ENCODE measurements at places on chromosomes 7 and 10.

GRCh38 chr10:22816298-22816653 is 101.9 kb upstream of the PIP4K2A start:
- DNase-seq: no peak

DNA sequence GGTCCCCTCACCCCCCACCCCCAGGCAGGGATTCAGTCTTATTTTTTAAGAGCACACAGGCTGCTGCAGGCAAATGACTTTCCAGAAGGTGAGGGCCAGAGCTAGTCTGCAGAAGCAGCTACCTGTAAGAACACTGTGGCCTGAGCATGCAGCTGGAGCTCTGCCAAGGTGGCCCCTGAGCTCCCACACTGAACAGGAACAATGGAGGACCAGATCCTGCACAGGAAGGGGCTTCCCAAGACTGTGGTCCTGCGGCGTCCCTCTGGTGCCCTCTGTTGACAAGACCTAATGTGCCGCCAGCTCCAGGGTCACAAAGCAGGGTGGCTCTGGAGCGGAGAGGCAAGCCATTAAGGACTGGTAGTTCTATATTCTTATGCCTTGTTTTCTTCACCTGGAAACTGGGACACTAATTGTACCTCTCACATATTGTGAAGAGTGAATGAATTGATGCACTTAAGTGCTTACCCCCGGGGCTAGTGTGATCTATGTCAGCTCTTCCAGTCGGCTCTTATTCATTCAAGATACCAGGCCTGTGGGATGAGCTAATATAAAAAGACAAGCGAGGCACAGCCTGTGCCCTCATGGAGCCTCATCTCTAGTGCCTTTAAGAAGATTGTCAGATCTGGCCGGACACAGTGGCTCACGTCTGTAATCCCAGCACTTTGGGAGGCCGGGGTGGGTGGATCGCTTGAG is 8.0 kb upstream of the BEND7 start:
- no peak for DNase-seq

DNA sequence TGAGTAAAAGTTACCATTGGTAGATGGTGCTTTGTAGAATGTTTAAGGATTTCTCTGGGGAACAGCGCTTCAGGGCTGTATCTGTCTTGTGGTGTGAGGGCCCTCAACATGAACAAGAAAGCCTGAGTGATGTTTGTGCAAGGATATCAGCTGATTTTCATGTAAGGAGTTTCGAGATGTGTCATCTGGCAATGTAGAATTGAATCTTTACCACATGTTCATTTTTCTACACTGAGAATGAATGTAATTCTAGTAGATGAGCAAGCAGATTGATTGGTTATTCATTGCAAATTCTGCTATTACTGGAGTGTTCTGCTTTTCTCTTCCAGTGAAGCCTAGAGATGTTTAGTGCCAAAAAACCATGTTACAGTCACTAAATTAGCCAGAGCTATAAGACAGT is 87.7 kb downstream of the ST7 start:
- no peak for DNase-seq

- DNase-seq: peak; percentile 64
These were observed 55.5 kb downstream of the SYPL1 start for GRCh38 chr7:106056513-106057203.

GRCh38 chr10:62093863-62094291 is 174.8 kb downstream of the RTKN2 start:
- DNase-seq: no peak

- no peak for DNase-seq
These were observed 63.4 kb downstream of the SRPK2 start for GRCh38 chr7:105325216-105325904.

- DNase-seq: peak; percentile 17
These were observed 33.4 kb downstream of the PTPN12 start for GRCh38 chr7:77570330-77571011.

DNA sequence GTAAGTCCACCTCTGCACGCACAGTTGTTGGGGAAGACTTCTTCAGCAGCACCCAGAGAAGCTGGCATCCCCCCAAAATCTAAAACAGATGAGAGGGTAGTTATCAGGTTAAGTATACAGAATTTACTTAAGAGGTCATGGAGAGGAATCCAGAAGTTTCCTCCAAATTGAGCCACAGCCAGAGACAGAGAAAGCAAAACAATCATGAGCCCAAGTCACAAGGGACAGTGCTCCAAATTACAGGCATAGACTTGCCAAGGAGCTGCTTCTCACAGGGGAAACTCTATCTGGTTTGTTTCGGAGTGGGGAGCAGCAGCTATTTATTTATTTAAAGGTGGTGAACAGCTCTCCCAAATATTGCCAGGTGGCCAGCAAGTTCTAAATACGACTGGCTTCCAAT is 308.4 kb downstream of the SKIDA1 start:
- no peak for DNase-seq

- no peak for DNase-seq
These were observed 175.3 kb upstream of the TMEM229A start for GRCh38 chr7:124208173-124208572.

DNA sequence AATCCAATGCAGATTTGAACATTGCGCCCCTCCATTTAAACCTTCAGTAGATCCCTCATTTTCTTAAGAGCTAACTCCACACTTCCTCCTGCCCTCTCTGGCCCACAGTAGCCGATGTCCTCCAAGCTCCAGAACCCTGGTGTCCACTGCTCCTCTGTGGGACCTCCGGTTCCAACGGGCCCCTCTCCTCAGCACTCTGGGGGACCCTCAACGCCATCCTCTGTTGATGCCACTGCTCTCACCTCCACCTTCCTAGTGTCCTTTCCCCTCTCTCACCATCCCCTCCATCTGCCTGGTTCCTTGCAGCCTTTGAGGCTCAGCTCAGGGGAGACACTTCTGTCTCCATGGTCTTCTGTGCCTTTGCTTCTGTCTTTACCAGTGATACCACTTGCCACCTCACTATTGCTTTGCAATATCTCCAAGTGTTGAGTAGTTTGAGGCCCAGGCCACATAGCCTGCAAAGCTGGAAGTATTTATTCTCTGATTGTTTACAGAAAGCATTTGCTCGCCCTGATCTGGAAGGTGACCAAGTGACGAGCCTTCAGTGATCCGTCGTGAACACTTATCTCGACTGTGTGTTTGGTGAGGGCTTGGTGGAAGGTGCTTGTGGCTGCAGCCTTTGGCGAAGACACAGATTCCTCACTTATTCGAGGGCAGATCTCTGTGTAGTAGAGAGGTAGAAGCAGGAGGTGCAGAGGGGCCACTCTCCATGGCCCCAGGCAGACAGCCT is 104.8 kb upstream of the SHH start:
- DNase-seq: no peak

DNA sequence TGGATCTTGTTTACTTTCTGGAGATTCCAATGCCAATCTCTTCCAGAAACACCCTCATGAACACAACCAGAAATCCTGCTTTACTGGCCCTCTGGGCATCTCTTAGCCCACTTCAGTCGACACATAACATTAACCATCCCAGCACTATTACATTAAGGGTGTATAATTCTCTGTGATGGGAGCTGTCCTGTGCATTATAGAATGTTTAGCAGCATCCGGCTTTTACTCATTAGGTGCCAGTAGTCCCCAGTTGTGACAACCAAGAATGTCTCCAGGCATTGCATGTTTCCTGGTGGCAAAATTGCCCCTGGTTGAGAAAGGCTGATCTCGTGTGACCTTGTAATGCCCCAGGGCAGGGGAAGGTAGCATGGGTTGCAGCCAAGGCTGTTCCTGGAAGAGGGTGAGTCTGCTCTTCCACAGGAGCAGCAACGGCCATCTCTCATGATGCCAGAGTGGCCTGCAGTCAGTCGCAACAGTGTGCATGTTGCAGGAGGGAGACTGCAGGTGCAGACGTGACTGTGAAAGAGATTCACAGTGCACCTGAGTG is 2.6 kb upstream of the DDC start:
- DNase-seq: no peak

- no peak for DNase-seq
These were observed 258.1 kb downstream of the PAXIP1 start for GRCh38 chr7:154744861-154745258.

GRCh38 chr10:122464250-122464510 is 2.8 kb downstream of the HTRA1 start:
- DNase-seq: no peak

DNA sequence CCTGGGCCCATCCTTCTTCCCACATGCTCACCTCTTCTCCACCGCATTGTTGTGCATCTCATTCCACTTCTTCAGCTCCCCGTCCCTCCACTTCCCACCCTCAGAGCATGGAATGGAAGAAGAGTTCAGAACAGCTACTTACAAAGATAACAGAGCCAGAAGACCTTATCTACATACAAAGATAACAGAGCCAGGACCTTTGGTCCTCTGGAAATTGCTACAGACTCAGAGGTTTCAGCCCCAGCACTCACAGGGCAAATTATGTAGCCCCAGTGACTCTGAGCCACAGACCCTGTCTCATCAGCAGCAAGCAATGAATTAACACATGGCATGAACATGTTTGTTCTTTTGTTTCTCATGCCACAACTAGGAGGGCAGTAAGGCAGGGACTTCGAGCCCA is 28.7 kb upstream of the SLC29A3 start:
- DNase-seq: no peak

- DNase-seq: no peak
These were observed 81.5 kb upstream of the GNAI1 start for GRCh38 chr7:80053124-80053523.

DNA sequence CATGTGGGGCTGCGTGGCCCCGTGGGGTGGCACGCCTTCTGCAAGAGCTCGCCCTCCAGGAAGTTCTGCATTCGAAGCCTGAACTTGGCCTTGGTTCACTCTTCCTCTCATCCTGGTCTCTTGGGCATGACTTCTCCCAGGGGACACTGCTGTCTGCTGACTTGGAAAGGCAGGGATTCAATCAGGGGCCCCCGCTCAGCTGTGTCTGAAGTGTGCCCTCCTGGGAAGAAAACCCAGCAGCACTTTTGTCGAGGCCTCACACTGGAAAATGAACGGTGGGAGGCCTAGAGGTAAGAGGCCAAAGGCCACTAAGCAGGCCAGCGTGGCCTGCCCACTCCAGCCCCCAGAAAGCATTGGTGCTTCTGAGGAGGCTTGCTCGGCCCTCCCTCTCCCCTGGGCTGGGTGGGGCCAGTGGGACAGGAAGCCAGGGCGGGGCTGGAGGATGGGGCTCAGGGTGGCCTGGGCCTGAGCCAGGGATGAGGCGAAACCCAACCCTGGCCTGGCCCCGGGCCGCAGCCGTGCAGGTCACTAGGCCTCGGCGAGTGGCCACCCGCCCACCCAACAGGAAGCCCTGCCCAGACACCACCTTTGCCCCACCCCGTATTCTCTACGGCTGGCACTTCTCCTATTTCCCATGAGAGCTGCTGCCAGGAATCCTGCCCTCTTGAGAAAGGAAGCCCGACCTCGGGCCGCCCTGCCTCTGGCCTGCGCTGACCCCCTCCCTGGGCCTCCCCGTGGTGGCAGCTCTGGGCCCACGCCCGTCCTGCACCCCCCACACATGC is 81.1 kb downstream of the ZMIZ1 start:
- DNase-seq: peak; percentile 28

GRCh38 chr10:28676326-28676967 is 874 bp upstream of the BAMBI start:
- no peak for DNase-seq

GRCh38 chr10:104331208-104331838 is 6.9 kb downstream of the ITPRIP start:
- DNase-seq: no peak

DNA sequence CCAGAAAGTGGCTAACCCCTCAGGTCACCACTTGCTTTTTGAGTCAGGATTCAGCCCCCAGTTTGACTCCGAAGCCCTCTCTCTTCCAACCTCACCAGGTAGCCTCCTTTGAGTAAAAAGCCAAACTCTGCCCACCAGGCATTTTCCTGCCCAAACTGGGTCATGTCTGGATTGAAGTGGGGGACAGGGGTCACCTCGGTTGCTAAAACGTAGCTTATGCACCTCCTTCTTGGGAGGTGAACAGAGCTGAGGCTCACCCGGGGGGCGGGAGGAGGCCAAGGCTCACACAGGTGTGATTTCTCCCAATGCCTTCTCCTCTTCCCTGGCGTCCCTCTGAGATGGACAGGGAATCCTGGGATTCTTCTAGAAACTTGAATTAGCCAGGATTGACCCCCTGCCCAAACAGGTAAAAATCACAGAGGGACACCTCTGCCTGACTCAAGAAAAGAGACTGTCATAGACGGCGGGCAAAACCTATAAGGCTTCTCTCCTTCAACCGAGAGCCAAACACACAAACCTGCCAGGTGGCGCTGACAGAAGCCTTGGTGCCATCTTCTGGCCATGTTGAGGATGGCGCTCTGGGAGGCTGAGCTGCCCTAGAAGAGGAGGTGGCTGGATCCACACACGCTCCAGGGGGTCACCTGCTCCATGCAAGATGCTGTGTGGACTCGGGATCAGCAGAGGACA is 51.6 kb downstream of the PRLHR start:
- peak; percentile 22 for DNase-seq

GRCh38 chr10:50545846-50546245 is 77.9 kb downstream of the SGMS1 start:
- DNase-seq: no peak

DNA sequence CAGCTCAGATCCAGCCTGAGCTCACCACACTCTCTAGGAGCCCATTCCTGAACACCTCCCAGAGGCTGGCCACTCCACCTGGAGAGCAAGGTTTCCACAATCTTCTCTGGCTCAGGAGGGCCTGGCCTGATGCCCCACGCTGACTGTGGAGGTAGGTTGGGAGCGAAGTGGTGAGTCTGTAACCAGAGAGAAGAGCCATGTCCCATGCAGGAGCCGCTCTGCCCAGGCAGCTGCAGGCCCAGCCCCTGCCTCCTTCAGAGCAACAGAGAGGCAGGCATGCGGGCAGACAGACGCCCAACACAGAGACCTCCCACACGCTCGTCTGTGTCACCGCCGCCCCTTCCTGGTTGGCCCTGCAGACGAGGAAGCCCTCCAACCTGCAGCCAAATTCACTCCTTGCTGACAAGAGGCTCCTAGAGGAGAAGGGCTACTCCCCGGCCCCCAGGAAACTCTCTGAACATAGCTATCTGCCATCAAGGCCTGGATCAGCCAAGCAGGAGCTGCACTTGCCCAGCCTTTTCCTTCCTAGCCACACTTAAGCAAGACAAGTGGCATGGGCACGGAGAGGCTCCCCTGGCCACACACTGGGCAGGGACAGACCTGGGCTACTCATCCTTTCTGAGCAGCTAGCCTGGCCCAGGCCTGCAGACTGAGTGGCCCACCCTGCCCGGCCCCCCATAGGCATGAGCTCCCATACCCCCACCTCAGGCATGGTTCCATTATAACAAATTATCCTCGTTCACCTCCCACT is 101.9 kb downstream of the GRID1 start:
- DNase-seq: no peak

DNA sequence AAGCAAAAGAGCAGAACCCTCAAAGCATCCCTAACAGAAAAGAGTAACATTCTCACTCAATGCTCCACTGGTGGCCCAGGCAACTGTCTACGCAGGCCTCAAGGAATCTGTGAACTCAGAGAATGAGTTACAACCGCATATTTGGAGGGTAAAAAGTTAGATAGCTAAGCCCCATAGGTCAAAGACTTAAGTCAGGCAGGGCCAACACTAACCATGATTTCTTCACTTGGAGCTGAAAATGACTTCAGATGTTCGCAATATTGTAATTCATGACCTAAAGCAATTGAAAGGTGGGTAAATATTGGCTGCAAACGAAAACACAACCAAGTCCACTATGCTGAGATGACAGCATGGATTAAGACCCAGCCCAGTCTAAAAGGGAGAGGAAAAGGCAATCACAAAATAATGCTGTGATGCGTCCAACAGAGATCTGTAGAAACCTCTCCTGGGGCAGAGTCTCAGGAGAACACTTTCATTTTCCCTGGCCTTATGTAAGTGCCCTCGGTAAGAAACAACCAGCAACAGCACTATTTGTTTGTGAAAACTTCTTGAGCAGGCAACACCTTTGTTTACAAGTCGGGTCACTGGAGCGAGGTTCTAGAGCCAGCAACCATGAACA is 176.5 kb downstream of the TNS3 start:
- DNase-seq: no peak

GRCh38 chr10:124530215-124530665 is 68.6 kb downstream of the LHPP start:
- peak; percentile 81 for DNase-seq

Data from CD4-positive, alpha-beta T cell treated with Interleukin-4 for 4 hours (primary cell).